ENCODE measurements at places on chromosomes 6 and 20.
A peak's percentile ranks its signal among the peaks of the same experiment; 100 is the strongest.

DNA sequence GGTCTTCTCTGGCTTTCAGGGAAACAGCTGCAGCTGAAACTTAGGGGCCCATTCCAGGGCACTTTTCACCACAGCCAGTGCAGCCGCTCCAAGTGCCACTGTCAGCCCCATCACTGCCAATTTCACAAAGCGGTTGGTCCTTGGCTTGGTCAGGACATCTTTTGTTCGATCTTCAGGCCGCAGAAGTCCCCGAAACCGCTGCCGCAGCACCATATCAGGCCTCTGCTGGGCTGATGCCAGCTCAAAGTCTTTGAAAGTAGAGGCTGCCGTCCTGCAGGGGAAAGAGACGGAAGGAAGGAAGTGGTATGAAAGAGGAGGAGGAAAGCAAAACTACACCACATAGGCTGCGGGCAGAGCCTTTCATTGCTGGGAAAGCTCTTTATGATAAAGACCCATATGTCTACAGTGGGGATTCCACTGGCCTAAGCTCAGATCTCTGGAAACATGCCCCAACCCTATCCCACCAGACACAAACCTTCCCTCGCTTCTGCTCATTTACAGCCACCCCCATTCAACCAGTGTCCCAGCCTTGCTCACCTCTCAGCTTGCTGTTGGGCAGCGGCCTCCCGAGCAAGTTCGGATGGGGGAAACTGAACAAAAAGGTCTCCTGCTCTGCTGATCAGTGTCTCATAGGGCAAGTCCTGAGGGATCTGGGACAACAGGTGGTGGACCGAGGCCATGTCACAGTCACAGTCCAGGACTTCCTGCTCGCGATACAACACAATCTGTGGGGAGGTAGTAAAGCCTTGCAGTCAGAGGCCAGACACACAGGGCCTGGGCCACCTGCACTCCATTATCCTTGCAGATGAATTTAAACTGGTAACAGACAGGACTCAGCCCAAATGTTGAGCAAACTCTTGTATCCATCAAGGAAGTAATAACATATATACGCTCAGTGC, 23.5 kb downstream of the TBC1D20 start:
- peak; percentile 69 for DNase-seq
- peaks cover 13% of the 10 kb centered on the region for H3K36me3 ChIP-seq
- no peaks in the 10 kb centered on the region for H3K27me3 ChIP-seq
- peak overlapping the region; percentile 78 for H3K27ac ChIP-seq
- H3K4me1 ChIP-seq = peaks cover 63% of the 10 kb centered on the region
- H3K4me3 ChIP-seq = peak overlapping the region; percentile 72

DNA sequence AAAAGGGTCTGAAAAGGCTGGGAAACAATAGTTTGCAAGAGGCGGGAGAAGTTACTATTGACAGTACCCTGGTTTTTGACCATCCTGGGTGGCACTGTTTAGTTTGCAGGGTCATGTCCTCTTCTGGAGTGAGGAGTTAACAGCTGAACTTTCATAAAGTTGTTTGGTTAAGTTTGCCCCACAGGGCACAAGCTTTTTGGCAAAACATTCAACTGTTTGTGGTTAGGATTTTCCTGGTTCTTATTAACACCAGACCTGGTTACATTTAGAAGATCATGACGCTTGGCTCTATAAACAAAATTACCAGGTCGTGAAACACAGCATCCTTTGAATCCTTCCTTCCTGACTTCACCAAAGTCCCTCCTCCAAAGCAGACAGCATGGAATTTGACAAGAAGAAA, 106.1 kb downstream of the RIN2 start:
- peaks cover 30% of the 10 kb centered on the region for H3K27me3 ChIP-seq
- H3K4me3 ChIP-seq = no peak overlapping the region
- no peaks in the 10 kb centered on the region for H3K4me1 ChIP-seq
- DNase-seq = no peak

DNA sequence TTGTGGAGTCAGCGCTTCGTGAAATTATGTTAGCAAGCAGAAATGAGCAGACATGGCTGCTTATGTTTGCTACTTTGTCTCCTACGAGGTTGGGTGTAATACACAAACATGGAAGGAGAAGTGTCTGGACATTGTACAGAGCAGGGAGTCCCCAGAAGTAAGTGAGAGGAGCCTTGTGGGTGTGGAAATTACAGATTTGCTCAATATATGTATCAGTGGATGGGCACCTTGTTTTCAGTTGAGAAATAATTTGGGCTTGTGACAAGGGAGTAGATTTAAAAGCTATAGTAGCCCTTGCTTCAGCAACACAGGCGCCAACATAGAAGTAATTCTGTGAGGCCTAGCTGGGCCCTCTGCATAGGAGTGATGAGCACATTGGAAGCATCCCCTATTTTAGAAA, 49.2 kb downstream of the HECA start:
- H3K36me3 ChIP-seq = peaks cover 6% of the 10 kb centered on the region
- DNase-seq = no peak
- H3K27ac ChIP-seq = no peak overlapping the region
- H3K27me3 ChIP-seq = no peaks in the 10 kb centered on the region
- no peak overlapping the region for H3K4me3 ChIP-seq
- peaks cover 50% of the 10 kb centered on the region for H3K4me1 ChIP-seq

GRCh38 chr20:36836591-36837269, 39.2 kb upstream of the TLDC2 start:
- H3K27ac ChIP-seq = peak overlapping the region; percentile 42
- peaks cover 30% of the 10 kb centered on the region for H3K4me1 ChIP-seq
- DNase-seq = peak; percentile 82
- H3K27me3 ChIP-seq = no peaks in the 10 kb centered on the region
- H3K36me3 ChIP-seq = no peaks in the 10 kb centered on the region

DNA sequence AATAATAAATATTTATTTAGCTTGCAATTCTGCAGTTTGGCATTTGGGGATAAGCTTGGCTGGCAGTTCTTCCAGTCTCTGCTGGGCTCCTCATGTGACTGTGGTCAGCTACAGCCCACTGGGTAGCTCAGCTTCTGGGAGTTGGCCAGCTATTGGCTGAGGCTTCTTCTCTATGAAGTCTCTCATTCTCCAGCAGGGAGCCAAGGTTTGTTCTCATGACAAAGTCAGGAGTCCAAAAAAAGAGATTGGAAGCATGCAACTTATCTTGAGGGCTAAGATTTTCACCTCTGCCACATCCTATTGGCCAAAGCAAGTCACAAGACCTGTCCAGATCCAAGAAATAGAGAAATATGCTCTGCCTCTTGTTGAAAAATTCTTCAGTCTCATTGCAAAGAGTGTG, 94.6 kb downstream of the SNAP25 start:
- no peaks in the 10 kb centered on the region for H3K36me3 ChIP-seq
- H3K27ac ChIP-seq = no peak overlapping the region
- H3K27me3 ChIP-seq = peaks cover 33% of the 10 kb centered on the region
- no peak for DNase-seq
- H3K4me1 ChIP-seq = no peaks in the 10 kb centered on the region

DNA sequence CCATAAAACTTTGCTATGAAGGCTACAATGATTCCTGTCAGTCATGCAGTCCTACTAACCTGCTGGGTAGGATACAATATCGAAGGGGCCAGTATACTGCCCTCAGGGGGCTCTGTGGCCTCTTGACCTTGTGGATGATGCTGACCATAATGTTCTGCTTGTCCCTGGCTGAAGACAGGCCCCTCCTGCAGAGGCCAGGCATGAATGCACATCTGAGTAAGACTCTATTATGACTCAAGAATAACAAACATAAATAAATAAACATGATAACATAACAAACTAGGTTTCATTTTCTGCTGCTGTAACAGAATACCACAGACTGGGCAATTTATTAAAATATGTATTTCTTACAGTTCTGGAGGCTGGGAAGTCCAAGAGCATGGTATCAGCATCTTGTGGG, 44.0 kb upstream of the POU5F1 start:
- no peaks in the 10 kb centered on the region for H3K4me1 ChIP-seq
- H3K27me3 ChIP-seq = no peaks in the 10 kb centered on the region
- H3K4me3 ChIP-seq = no peak overlapping the region
- peaks cover 5% of the 10 kb centered on the region for H3K36me3 ChIP-seq

Measured in activated T-cell treated with anti-CD3 and anti-CD28 coated beads, Interleukin-2, amount 50 U/mL, for 72 hours (primary cell).